ENCODE measurements at places on chromosomes 1 and 21.
A peak's percentile ranks its signal among the peaks of the same experiment; 100 is the strongest.

DNA sequence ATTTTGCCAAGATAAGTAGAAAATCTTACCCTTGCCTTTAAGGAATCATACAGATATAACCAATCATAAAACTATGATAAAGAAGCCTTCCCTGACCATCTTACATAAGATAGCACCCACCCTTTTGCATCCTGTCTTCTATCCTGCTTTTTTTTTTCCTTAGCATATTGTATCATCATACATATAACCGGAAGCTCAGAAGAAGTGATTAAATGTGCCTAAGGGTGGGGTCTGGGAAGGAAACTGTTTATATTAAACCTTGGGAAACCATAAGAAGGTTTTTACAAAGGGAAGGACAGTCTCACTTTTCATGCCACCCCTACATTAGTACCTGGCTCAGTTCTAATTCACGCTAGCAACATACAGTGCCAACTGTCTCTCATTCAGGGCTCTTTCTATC lies 66.8 kb downstream of the LUZP1 start:
- no peak for DNase-seq

GRCh38 chr1:2027961-2028583 lies 8.9 kb downstream of the GABRD start:
- no peak for DNase-seq

- DNase-seq, result no peak
Measured at GRCh38 chr21:46250146-46250725, 21.7 kb upstream of the LSS start.

DNA sequence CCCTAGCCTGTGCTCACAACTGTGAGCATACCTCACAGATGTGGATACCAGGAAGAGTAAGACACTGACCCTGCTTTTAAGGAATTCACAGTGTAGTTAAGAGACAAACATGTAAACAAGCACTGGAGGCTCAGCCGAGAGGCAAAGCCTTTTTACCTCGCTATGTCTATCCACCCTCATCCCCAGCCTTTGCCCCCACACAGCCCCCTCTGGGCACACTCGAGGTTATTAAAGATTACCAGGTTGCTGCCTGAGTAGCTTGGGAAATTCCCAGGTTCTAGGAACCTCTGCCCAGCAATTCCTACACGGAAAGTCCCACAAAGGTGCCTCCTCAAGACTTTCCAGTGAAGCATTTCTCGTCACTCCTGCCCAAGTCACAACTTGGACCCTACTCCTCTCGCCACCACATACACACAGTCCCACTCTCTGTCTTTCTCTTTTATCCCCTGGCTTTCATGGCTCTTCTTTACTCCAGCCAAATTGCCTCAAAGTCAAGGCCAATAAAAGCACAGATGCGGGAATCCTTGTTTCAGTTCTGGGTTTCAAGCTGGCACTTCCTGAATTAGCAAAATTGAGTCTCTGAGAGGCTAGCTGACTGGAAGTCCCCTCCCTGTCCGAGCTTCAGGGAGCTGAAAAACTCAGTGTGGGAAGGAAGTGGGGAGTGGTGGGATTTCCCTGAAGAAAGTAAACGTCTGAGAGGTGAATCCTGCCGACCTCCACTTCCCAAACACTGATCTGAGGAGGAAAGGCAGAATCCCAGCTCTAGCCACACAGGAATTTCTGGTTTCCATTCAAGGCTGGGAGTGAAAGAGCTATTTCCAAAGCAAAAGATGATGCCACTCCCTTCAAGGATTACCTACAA lies 7.6 kb downstream of the DENND2D start:
- no peak for DNase-seq

- no peak for DNase-seq
Measured at GRCh38 chr21:40675017-40675416, 171.9 kb downstream of the DSCAM start.

GRCh38 chr1:235077163-235077540 lies 51.5 kb downstream of the TOMM20 start:
- no peak for DNase-seq

GRCh38 chr1:43611950-43612349 lies 38.0 kb upstream of the KDM4A start:
- DNase-seq, result no peak

DNA sequence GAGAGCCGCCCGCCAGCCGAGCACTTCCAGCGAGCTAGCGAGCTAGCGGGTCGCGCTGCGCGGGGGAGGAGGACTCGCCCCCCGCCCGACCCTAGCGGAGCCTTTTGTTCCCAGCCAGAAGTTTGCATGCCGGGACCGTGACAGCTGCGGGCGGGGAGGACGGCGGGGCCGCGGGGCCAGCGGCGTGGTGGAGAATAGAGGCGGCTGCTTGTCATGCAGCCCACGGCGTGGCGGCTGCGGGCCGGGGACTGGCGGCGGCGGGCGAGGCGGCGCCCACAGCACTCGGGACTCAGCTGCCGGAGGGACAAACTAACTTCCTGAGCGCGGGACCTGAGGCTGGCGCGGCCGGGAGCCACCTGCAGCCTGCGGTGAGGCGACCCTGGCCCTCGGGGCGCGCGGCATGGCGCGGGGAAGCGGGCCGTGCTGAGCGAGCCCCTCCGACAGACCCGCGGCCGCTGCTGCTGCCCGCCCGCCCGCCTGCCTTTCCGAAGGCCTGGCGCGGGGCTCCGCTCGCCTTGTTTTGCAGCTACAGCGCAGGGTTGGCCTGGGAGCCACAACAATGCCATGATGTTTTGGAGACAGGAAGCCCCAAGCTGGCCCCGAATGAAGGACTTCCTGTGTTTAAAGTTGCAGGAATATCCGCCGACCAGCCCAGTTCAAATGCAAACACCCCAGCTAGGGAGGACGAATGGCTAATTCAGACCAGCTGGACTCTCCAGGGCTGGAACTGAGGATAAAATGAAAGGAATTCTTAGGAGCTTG lies 82.2 kb upstream of the BMP8A start:
- no peak for DNase-seq

DNA sequence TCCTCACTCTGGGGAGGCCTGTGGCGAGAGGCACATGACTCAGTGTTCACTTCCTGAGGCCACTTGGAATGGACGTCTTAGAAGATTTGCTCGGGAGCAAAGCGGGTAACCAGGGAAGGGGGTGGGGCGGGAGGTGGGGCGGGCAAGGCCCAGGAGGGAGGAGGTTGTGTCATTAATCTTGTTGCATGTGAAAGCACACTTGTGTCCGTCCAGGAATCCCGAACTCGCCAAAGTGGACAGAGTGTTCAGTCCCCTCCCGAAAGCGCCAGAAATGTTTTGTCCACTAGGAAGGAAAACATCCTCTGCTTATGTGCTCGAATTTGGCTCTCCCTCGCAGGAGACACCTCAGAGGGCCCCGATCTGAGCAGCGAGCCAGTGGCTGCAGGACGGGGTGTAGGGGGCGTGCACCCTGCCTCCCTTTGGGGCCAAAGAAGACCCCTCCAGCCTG lies 84.2 kb downstream of the SPSB1 start:
- DNase-seq, result no peak

GRCh38 chr1:7060745-7061144 lies 275.5 kb downstream of the CAMTA1 start:
- DNase-seq, result no peak

GRCh38 chr1:145996433-145997015 lies at the start of gene TXNIP:
Gene TXNIP (minus strand): TSS chr1:145996579. CDS start chr1:145996266, 313 bp downstream.
- DNase-seq, result peak; percentile 96

DNA sequence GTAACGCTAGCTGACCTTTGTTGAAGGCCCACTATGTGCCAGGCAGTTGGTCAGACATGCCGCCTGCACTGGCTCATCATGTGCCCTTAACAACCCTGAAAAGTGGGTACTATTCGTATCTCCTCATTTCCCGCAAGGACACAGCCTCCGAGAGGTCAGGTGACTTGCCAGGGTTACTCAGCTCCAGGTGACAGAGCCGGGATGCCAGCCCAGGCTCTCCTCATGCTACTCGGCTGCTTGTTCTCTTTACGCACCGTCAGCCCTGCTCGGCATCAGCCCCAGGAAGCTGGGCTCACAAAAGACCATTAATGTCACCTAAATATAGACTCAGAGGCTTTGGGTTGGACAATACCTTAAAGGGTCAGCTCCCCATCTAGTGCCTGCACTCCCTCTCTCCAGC lies 29.0 kb downstream of the GRHL3 start:
- DNase-seq, result no peak

DNA sequence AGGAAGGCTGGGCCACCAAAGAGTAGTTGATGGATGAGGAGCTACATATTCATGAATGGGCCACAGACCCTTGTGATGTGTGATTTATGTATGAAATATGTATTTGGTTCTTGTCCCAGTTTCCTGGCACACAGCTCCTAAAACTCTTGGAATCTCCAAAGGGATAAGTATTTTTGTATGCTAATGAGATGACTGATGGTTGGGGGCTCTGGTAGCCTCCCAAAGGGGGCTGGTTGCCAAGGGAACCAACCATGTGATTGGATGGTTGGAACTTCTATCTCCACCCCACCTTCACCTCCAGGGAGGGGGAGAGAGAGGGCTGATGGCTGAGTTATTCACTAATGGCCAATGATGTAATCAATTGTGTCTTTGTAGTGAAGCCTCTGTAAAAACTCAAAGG lies 77.1 kb downstream of the ZNF281 start:
- DNase-seq, result no peak

GRCh38 chr1:160579216-160579701 lies at the start of gene CD84:
Gene CD84 (minus strand): TSS chr1:160579496. CDS start chr1:160579437, 59 bp downstream.
- no peak for DNase-seq

- no peak for DNase-seq
Measured at GRCh38 chr1:67571901-67572593, 113.0 kb upstream of the GADD45A start.

DNA sequence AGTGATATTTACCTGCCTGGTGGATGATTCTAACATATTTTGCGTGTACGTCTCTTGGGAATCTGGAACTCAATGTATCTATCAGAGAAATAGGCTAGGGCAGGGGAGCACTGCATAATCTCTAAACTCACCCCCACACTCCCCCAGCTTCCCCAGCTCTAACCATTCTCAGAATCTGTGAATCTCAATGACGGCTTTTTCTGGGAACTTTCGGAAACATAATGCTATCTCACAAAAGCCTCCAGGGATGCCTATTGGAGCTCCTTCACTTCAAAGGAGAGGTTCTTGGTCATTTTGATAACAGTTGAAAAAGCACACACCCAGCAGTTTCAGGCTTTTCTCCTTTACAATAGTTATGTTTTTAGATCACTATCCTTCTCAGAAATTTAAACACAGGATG lies 113.8 kb upstream of the MAGI3 start:
- no peak for DNase-seq

DNA sequence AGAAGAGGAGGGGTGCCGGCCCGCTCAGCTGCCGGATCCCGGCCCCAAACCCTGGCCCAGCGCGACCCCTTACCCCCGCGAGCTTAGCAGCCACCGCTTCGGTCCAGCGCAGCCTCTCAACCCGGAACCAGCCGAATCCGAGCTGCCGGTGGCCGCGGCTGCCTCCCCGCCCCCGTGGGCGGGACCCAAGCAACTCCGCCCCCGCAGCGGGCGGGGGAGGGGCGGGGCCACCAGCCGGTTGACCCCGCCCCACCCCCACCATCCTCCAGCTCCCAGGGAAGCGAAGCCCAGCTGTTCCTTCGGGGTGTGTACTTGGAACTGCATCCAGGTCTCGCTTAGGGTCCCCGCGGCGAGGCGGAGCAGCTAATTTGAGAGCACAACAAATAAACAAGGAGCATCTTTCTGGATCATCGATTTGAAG lies at the start of gene TRIM62:
Gene TRIM62, minus strand, starts transcription at position 123 of the 421 bp plus-strand sequence. CDS start 611 bp downstream, outside the sequence.
- DNase-seq, result peak; percentile 93

DNA sequence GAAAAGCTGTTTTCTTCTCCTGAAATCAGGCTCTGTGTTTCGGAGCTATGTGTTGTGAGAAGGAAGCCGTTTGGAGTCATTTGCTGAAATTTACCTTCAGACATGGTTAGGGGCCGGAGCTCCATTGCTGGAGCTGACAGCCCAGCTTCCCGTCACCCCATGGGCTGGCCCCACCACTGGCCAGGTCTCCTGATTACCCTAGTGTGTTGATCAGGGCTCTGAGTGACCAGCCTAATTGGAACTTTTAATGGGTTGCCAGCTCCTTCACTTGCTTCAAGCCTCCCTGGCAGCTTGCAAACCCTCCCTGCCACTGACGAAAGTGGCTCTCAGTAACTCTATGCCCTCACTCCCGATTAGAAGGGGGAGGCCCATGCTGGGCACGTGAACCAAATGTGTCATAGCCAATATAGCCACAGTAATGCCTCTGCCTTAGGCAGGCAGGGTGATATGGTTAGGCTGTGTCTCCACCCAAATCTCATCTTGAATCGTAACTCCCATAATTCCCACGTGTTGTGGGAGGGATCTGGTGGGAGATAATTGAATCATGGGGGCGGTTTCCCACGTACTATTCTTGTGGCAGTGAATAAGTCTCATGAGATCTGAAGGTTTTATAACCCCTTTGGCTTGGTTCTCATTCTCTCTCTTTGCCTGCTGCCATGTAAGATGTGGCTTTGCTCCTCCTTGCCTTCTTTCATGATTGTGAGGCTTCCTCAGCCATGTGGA lies 224.1 kb downstream of the TRABD2B start:
- DNase-seq, result no peak

DNA sequence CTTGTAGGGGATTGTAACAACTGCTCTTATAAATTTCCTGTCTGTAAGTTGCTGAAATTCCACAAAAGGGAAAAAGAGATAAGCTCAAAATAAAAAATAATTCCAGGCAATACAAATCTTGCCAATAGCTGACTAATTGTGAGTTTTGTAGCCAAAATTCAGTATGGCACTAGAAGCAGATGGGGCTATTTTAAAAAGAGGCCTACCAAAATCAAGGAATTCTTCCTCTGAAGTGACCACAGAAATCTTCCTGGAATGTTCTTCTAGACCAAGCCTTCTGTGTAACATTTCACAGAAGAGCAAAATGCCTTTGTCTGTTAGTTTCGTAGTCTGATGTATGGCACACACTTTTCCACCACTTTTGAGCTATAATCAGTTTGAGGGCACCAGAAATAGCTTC lies 127.6 kb downstream of the CYYR1 start:
- DNase-seq, result no peak

- no peak for DNase-seq
Measured at GRCh38 chr1:176932114-176933104, 232.1 kb downstream of the ASTN1 start.

- DNase-seq, result no peak
Measured at GRCh38 chr1:235295902-235296350, 32.1 kb downstream of the ARID4B start.

- no peak for DNase-seq
Measured at GRCh38 chr1:204735042-204735441, 49.5 kb upstream of the LRRN2 start.

DNA sequence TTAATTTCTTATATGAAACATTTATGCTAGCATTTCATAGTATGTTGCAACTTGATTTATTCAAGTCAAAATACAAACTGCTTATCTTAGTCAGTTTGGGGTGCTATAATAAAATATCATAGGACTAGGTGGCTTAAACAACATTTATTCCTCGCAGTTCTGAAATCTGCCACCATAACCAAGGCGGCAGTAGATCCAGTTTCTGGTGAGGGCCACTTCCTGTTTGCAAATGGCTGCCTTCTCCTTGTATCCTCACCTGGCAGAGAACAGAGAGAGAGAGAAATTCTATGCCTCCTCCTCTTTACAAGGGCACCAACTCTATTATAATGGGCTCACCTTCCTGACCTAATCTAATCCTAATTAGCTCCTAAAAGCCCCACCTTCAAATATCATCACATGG lies 76.1 kb upstream of the RGS2 start:
- no peak for DNase-seq

GRCh38 chr1:240306673-240307072 lies 215.0 kb downstream of the FMN2 start:
- no peak for DNase-seq

- no peak for DNase-seq
Measured at GRCh38 chr1:118990513-118991152, 2.5 kb upstream of the TBX15 start.

GRCh38 chr1:204524986-204525385 lies 8.8 kb downstream of the MDM4 start:
- peak; percentile 25 for DNase-seq
